ENCODE measurements at places on chromosomes 7 and 10. TPM values are rescaled to one million over a fixed set of nuclear protein-coding genes. Genes with fewer than 3 reads are reported as not detected.

DNA sequence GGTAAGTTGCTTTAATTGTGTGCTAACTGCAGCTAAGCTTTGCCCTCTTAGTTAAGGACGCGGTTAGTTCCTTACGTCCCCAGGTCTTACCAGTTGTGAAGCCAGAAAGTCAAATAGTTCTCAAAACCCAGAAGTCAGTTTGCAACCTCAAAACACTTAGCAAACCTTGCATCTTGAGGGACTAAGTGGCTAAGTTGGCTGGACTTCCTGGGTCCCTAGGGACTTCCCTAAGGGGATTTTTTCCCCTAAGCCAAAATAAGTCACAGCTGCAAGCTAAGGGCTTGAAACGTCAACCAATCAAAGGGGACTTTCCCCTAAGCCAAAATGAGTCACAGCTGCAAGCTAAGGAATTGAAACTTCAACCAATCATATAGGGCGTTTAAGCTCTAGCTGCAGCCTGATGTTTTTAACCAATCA lies 36.2 kb upstream of the HECW1 start:
- no peak for DNase-seq

- DNase-seq, result no peak
Measured at GRCh38 chr7:55463686-55464262, 98.6 kb downstream of the LANCL2 start.

BUB3 gene
- total RNA-seq, result 323 TPM

- no peak for DNase-seq
Measured at GRCh38 chr7:106430103-106430502, 145.3 kb upstream of the NAMPT start.

WNT16 gene
- total RNA-seq, result not detected

DPYSL4 gene
- 14.1 TPM for total RNA-seq

GRCh38 chr10:6390213-6390845 lies 187.6 kb downstream of the PFKFB3 start:
- no peak for DNase-seq

DNA sequence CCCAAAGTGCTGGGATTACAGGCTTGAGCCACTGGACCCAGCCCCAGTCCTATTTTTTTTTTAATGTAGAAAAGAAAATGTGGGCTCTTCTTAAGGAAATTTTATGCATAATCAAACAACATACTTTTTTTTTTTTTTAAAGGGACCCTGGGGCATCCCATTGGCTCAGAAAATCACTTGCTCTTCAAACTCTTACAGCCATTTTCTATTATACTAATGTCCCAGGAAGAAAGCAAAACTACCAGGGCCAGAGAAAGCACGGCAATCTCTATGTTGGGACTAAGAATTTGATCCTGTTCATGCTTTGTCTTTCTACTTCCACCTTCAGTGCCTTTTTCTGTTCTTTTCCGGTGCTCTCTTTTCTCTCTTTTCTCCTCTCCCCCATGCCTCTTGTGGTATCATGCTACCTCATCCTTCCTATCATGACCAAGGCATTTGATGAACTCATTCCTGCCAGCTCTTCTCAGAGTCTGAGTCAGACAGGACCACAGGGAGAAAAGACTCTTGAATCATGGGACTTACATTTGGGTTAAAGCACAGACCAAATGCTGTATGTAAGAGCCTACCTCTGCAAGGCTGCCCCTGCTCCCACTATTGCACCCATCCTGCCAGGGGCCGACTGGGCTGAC lies 76.4 kb upstream of the CCNY start:
- no peak for DNase-seq

DNA sequence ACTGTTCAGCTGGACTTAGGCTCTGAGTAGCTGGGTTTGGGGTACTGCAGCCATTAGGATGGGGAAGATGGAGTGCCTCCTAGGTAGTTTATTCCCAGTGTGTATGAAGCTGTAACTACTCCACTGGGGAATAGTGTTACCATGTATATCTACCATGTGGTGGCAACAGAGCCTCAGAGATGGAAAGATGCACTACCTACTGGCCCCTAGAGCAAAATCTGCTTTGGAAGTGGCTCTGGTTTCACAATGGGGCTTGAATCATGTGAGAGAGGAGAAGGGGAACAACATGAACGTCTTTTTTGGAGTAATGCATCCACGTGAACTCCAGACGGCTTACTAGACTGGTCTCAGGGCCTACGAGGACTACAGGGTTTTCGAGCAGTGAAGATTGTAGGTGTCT lies 167.3 kb downstream of the CALCR start:
- no peak for DNase-seq

- no peak for DNase-seq
Measured at GRCh38 chr10:5343561-5343960, 21.2 kb upstream of the UCN3 start.

DNA sequence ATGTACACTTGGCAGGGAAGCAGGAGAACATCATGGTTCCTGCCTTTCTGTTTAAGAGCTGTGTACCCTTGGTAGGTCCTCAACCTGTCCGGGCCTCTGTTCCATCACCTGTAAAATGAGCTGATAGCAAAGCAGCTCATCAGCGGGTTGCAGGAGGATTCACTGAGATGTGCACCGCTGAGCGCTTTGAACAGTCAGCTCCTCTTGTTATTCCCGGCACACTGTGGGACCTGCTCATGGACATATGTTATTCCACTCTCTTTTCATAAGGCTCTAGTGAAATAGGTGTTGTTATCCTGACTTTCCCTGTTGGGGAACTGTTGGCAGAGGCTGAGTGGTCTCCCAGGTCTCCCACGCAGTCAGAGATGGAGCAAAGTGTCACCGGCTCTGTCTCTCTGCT lies 497.5 kb upstream of the ZMIZ1 start:
- no peak for DNase-seq

SFMBT2 gene
- 0.20 TPM for total RNA-seq

DNA sequence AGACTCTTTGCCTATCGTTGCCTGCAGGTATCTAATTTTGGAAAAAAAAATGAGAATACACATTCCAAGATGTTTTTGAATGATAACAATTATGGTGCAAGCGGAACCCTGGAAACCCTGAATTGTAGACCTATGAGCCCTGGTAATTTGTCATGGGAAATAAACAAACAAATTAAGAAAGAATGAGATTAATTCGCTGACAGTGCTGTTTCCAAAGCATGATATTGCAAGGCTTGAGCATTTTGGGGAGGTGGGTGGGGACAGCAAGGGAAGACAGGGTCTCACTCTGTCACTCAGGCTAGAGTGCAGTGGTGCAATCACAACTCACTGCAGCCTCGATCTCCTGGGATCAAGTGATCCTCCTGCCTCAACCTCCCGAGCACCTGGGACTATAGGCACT lies 900.3 kb downstream of the IPMK start:
- no peak for DNase-seq

GRCh38 chr7:1444214-1444924 lies 14.9 kb downstream of the MICALL2 start:
- DNase-seq, result no peak

GBX1 gene
- total RNA-seq, result not detected

MSMB gene
- not detected for total RNA-seq

Data from pulmonary artery endothelial cell (primary cell).